ENCODE measurements at places on chromosomes 4 and X.

DNA sequence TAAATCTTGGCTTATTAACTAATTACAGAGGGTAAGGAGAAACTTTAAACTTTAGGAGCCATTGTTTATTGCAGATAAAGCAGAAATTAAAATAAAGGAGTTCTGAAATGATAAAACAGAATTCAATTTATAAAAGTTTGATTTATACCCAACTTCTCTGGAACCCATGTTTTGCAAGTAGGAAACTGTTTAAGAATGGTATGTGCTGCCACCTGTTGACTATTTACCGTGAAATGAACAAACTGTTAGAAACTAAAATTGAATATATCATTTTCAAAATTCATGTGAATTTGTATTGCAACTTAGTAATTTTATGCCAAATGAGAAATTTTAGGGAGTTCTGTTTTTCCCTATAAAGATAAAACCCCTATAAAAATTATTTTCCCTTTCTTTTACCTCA, 11.0 kb upstream of the TBC1D8B start:
- no peak for DNase-seq

- no peak for DNase-seq
Observed at GRCh38 chrX:80663331-80663730, 146.3 kb downstream of the BRWD3 start.

DNA sequence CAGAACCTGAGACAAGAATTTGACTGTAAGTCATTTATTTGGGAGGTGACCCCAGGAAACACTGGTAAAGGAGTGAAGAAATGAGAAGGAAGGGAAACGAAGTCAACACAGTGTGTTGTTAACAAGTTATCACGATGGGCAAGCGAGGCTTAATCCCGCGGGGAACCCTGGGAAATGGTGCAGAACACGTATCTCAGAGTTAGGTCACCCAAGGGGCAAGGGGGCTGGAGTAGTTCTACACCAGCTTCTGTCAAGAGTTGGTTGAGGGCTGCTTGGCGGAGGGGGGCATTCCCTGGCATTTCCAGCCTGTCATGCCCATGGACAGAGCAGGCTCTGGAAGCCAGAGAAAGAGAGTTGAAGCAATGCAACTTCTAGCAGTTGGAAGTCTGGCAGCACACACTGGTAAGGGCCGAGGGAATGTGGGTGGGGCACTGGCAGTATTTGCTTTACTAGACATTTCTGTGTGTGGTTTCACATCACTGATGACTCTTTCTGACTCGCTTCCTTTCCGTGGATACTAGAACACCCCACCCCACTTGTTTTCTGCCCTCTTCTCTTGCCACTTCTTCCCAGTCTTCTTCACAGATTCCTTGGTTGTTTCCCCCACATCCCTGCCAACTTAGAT, 52.2 kb upstream of the ADGRG2 start:
- DNase-seq = no peak

DNA sequence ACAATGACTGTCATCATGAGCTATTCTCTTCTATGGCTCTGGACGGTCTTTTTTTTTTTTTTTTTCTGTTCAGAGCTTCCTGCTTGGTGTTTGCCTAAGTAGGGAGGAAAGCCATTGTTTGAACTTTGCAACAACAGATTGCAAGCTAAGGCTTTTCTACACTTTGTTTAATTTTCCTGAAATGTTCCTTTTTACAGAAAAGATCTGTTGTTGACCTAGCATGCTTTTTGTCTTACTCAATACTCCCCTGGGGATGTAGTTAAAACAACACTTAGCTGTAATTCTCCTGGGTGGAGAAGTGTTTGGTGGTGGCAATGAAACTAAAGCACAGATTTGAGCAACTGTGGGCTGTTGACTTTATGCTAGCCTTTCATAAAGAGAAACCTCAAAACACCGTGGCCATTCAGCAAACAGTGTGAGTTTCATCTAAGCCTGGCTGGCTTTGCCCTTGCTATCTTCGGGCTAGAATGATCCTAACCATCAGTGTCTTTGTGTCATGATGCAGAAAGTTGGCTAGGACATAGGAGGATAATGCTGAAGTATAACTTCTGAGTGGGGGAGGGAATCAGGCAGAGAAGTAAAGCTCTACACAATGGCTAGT, 110.5 kb downstream of the ANXA3 start:
- DNase-seq = no peak

- DNase-seq = no peak
Observed at GRCh38 chrX:79117078-79117477, 27.4 kb upstream of the GPR174 start.

- peak; percentile 67 for DNase-seq
Observed at GRCh38 chr4:182806259-182807252, 110.6 kb downstream of the DCTD start.

DNA sequence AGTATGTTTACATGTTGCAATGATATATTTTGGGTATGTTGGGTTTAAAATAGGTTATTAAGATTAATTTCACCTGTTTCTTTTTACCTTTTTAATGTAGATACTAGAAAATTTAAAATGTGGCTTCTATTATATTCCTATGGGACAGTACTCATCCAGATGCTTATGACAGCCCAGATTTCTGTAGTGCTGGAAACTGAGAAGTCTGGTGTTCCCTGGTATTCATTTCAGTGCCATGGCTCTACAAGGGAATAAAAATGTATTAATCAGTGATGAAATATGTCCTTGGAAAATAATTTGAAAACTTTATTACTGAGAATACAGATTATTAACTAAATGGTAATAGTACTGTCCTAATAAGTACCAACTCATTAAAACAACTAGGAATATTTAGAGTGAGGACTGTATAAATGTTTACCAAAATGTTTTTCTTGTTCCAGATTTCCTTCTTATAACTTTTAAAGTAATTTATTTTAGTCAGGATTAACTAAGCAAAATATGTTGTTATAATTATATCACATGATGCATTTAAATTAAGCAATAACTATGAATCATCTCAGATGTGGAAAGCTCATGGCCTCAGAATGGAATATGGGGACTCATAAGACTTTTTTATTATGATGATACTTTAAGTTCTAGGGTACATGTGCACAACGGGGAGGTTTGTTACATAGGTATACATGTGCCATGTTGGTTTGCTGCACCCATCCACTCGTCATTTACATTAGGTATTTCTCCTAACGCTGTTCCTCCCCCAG, 25.3 kb downstream of the ARHGAP24 start:
- DNase-seq = no peak

GRCh38 chrX:72262077-72262476, 15.0 kb downstream of the RPS4X start:
- DNase-seq = no peak

DNA sequence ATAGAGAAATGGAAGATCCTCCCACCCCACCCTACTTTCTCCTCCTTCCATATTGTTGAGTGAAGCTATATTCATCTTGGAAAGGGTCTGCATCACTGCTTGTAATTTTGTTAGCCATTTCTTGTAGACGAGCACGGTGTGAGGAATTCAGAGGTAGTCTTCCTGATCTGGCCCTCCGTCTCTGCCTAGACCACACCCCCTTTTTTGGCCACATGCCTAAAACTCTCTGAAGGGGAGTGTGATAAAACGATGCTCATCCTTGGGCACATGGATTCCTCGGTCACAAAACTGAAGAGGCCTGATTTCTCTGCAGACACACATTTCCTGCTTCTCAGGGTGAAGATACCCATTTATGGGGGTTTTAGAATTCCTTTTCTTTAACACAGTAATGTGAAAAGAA, 182.8 kb downstream of the LARP7 start:
- no peak for DNase-seq

DNA sequence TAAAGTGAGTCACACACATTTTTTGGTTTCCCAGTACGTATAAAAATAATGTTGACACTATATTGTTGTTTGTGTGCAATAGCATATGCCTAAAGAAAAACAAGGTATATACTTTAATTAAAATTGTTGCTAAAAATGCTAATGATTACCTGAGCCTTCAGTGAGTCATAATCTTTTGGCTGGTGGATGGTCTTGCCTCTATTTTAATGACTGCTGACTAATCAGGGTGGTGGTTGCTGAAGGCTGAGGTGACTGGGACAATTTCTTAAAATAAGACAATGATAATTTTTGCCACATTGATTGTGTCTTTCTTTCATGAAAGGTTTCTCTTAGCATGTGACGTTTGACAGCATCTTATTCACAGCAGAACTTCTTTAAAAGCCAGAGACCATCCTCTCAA, 21.0 kb upstream of the ANXA10 start:
- DNase-seq = no peak

DNA sequence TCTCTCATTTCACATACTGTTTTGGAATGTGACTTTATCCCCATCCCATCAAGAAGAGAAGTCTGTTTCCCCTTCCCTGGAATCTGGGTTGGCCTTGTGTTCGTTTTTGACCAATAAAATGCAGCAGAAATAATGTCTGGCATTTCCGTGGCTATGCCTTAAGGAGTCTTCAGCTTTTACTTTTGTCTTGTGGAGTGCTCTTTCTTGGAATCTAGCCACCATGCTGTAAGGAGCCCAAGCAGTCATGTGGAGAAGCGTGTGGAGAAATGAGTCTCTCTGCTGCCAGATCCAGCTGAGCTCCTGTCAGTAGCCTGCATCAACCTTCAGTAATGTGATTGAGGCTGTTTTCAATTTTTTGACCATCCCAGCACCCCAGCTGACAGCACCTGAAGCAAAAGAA, 84.4 kb upstream of the ARMCX2 start:
- DNase-seq = no peak

DNA sequence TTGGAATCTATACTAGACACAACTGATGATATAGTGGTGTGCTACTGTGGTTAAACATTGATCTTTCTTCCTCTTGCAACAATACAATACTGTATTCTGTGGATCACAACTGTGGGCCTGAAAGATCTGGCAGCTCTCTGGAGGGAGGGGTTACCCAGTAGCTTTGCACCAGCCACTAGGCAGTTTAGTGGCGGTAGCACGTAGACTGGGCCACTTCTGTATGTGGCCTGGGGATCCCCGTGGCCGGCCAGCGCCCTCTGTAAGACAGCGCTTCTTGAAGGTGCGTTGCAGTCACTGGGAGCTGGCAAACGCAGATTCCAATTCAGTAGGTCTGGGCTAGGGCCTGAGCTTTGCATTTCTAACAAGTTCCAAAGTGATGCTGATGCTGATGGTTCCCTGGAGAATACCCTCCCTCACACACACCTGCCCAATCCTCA, 168.6 kb downstream of the MGST2 start:
- DNase-seq = no peak

DNA sequence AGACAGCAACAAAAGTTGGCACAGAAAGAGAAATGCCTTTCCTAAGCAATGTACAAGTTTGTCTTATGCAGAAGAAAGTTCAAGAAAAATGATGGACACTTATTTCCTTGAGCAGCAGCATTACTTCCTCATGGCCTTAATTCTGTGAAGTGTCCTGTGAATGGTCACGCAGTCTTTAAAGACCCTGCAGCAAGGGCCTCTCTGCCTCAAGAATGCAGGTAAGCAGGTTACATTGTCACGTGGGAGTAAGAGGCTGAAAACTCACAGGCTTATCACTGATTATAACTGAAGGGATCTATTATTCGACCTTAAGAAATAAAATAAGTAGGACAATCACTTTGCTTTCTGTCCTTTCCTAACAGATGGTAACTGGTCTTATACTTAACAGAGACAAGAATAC, 109.1 kb downstream of the ATP8A1 start:
- no peak for DNase-seq

GRCh38 chr4:151807220-151807619, 46.4 kb upstream of the GATB start:
- no peak for DNase-seq

DNA sequence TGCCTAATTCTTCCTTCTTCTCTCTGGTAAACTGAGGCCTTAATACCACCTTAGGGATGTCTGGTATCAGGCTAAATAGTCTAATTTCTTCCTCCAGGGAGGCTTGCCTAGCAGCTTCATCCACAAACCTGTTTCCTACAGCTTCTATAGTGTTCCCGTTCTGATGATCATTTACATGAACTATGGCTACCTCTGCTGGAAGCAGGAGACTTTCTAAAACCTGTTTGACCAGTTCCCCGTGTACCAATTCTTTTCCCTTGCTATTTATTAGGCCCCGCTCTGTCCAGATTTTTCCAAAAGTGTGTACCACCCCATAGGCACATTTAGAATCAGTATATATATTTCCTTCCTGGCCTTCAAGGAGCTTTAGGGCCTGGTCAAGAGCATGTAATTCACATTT, 5.8 kb upstream of the USP38 start:
- DNase-seq = no peak

GRCh38 chr4:158176776-158177175, 4.0 kb upstream of the GASK1B start:
- no peak for DNase-seq
